ENCODE measurements at places on chromosomes 11 and 22.

DNA sequence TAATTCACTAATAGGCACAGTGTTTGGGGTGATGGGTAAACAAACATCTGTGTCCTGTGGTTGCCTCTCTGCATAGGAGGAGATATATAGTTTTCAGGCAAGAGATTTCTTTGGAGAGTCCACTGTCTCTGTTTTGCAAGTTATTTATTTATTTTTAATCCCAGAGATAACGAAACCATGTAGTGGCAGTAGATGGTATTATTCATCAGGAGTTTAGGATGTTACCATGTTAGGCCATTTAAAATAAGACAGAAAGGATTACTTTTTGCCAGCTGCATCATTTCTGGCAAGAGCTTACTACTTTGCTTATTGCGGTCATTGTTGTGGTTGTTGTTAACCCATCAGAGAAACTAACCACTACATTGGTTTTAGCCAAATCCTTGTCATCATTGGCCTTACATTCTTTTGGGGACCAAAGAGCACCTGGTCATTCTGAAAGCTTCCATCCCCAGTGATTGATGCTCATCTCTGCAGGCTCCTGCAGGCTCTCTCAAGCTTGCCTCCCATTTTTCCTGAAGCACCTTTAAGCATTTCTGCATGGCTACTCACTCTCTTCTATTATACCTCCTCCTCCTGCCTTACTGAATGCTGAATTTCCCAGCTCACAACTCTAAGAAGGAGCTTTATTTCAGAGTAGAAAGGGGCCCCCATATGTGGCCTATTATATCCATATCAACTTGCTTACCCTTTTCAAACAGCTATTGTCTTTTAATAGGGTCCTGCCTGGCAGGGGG is 84.4 kb downstream of the CSTPP1 start:
- no peak overlapping the region for H3K4me3 ChIP-seq
- H3K27ac ChIP-seq, result no peak overlapping the region
- no peaks in the 10 kb centered on the region for H3K27me3 ChIP-seq

- H3K36me3 ChIP-seq, result no peaks in the 10 kb centered on the region
- no peak for DNase-seq
- peaks cover 6% of the 10 kb centered on the region for H3K27me3 ChIP-seq
- peaks cover 11% of the 10 kb centered on the region for H3K4me1 ChIP-seq
- no peak overlapping the region for H3K4me3 ChIP-seq
Measured at GRCh38 chr11:845872-846495, 3.3 kb downstream of the TSPAN4 start.

GRCh38 chr11:110469127-110469526 is 39.4 kb downstream of the FDX1 start:
- no peak overlapping the region for H3K4me3 ChIP-seq
- DNase-seq, result no peak
- H3K4me1 ChIP-seq, result no peaks in the 10 kb centered on the region
- H3K27me3 ChIP-seq, result no peaks in the 10 kb centered on the region
- peaks cover 6% of the 10 kb centered on the region for H3K36me3 ChIP-seq

GRCh38 chr22:23047742-23048141 is 22.6 kb upstream of the GNAZ start:
- no peak overlapping the region for H3K27ac ChIP-seq
- H3K36me3 ChIP-seq, result peaks cover 2% of the 10 kb centered on the region
- peaks cover 2% of the 10 kb centered on the region for H3K4me1 ChIP-seq

- H3K36me3 ChIP-seq, result no peaks in the 10 kb centered on the region
- H3K27ac ChIP-seq, result no peak overlapping the region
- H3K4me3 ChIP-seq, result no peak overlapping the region
- H3K4me1 ChIP-seq, result peaks cover 15% of the 10 kb centered on the region
- no peak for DNase-seq
Measured at GRCh38 chr11:19719960-19720359, 7.3 kb downstream of the NAV2 start.
